GM20000 (cell line): ENCODE measurements at places on chromosomes 7 and 10.
A peak's percentile ranks its signal among the peaks of the same experiment; 100 is the strongest.

GRCh38 chr7:109772161-109772560 is 1202.5 kb downstream of the DNAJB9 start:
- no peak for DNase-seq

DNA sequence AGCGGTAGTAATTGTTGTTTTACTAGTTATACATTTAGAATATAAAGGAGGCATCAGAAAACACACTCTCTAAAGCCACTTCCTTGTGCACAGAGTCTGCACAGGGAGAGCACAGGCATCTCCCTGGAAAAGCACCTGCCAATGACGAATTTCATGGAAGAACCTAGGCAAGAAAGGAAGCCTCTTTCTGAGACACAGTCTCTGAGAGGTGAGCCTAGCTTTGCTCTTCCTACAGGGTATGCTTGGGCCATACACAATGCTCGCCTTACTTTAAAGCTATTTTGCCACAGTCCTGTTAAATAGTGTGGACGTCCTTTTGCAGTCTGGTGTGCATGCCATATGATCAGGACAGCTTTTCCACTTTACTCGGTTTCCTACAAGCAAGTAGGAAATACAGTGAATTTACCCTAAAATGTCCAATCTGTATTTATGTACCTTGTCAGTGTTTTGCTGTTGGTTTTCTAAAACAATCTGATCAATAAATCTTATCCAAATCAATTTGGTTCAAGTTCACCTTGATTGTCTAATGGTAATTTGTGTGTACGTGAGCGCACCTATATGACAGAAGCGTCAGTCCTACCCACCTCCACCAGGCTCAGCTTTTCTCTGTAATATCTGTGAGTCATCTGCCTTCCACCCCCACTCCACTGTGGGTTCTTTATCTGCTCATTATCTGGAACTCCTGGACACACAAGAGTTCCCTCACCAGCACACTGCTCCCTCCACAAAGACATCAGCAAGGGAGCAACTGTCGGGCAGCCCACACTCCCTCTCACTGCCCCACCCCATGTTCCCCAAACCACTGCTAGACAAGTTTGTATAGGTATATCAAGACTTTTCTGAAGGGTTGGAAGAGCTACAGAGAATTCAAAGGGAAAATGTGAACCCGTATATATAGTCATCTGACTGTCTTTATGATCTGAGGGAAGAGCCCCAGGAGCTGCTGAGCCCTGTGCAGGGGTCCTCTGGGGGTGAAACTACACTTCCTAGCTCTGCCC is 65.2 kb downstream of the KLHDC10 start:
- no peak for DNase-seq

GRCh38 chr7:55192723-55193122 is 172.4 kb upstream of the LANCL2 start:
- no peak for DNase-seq

DNA sequence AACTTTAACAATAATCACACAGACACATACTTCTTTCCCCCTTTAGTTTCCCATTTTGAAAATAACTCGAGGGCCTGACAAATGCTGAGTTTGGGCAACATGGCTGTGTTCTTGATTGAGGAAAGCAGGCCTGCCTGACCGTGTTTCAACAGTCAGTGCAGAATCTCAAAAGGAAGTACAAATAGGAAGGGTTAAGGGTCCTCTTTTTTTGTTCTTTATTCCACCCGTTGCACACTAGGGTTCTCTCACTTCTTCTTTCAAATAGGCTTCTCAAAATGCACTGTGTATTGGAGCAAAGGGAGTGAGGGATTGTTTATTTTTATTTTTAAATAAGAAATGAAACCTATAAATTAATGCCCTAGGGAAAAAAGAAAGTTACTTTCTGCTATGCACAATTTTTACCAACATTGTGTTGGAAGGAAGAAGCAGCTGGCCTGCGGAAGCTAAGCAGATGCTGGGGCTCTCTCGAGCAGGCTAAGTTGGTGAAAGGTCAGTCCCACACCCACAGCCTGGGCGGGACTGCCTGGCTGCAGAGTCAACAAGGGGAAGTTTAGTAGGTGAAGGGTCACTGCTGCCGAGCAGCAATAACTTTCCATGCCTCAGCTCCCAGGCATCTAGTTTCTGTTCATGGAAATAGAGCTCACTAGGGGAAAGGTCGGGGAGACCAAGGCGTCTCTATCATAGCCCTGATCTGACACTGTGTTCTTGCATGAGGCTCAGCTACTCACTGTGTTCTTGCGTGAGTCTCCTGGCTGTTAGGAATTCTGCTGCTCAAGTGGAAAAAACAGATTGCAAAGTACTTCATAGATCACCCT is 12.2 kb upstream of the PDK4 start:
- peak; percentile 84 for DNase-seq

DNA sequence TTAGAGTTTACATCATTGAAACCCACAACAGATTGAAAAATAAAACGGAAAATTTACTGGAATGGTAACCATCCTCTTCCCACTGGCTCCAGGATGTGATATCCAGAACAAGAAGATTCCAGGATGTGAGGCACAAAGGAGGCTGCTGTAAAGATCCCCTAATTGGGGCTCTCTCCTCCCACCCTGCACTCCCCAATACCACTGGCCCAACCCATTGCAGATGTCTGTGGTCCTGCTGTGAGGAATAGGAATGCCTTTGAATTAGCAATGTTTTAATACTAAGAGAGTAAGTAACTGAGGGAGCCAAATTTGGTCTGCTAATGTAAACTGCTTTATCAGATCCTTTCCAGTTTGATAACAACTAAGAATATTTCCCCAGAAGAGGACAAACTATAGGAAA is 225.9 kb upstream of the INHBA start:
- DNase-seq = no peak

DNA sequence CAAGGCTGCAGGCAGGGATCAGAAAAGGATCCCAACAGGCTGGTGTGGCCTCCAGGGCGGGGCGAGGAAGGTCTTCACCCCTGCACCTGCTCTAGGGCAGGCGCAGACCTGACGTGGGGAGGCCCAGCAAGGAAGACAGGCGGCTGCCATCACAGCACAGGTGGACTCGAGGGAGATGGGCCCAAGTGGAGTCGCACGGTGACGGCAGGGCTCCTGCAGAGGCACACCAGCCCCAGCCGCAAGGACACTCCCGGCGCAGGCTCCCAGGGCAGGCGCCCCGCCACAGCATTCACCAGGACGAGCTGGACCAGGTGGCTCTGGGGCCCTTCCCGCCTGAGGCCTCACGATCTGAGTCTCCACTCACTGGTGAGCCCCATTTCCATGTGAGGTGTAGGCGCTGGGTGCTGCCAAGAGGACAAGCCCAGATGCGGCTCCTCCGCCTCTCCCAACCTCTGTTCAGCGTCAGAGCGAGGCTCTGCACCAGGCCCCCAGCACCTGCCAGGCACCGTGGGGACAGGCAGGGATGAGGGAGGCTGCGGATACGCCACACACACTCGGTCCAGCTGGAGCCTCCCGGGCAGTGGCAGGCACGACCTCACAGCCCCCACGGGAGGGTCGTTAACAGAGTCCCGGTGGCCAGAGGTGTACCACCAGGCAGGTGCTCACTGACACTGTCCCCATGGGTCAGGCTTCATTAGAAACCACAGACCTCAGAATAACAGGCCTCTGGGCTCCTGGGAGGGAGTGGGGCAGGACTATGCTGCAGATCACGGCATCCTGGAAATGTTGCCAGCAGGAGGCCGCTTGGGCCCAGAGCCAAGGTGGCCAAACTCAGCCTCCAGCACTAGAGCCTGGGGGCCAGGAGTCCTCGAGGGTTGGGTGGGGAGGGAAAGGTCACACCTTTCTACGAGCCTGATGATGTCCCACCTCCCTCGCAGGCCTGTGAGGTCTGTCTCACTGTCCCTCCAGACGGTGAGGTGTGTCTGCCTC is 111.6 kb downstream of the MAD1L1 start:
- no peak for DNase-seq

- DNase-seq = no peak
These were observed 83.1 kb upstream of the CHCHD3 start for GRCh38 chr7:133165001-133165400.

- DNase-seq = no peak
These were observed 225.8 kb downstream of the KCNMA1 start for GRCh38 chr10:77411805-77412204.

GRCh38 chr7:3591944-3592343 is 290.9 kb downstream of the SDK1 start:
- DNase-seq = no peak

GRCh38 chr10:97640868-97641811 is 669 bp downstream of the PI4K2A start:
- DNase-seq = peak; percentile 51

DNA sequence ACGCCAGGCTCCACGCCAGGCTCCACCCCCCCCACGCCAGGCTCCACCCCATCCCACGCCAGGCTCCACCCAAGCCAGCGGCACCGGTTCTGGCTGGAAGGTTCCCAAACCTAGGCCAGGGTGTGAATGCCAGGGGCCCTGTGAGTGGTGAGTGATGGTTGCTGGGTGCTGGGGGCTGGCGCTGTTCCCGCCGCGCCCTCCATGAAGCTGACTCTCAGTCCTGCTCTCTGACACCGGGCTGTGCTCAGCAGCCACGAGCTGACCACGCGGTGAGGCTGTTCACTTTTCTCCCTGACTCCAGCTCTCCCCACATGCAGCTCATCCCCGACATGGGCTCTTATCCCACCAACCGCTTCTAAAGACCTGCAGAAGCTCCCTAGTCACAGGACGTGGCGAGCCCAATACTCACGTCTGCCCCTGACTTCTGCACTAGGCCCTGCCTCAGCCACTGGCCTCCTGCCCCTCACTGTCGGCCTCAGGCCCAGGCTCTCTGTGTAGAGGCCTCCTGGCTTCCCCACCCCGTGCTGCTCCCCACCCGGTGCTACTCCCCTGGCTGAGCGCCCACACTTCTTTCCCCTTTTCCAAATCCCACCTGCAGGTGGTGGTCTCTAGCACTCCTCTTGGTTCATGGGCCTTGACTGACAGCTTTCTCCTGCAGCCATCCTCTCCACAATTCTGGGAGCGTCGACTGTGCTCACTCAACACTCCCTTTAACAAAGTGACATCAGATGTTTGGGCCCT is 603.0 kb downstream of the PTPRN2 start:
- DNase-seq = no peak

DNA sequence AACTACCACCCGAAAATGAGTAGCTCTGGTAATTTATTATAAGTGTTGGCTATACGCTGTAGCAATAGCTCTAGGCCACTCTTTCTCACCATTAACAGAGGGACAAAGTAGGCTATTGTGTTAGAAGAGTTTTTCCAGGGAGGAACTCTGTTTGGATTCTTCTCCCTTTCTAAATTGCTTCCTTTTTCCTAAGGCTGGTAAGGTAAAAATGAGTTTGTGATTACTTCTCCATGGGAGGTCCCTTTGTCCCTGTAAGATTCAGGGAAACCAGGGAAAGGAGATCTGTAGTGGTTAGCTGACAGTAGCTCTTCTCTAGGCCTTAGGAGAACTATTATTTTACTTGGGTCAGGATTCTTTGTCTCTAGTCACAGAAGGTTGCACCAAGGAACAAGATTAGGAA is 23.2 kb upstream of the SEMA3E start:
- no peak for DNase-seq

- DNase-seq = peak; percentile 51
These were observed 34.6 kb downstream of the ZEB1 start for GRCh38 chr10:31353574-31353973.

GRCh38 chr7:42886129-42886528 is 25.7 kb downstream of the C7orf25 start:
- no peak for DNase-seq

DNA sequence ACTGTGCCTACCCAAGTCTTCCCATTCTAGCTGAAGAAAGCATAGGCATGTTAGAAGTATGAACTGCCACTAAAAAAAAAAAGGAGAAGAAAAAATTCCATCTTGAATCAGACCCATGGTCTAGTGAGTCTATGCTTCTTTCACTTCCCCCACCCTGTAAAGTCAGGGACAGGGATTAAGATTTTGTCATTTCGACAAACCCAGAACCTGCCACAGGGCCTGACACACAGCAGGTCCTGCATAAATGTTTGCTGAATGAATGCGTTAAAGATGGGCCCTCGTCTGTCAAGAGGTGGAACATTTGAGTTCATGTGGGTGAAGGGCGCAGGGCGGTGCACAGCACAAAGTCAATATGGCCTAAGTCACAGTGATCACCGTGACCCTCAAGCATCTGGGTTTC is 4.9 kb downstream of the HIPK2 start:
- no peak for DNase-seq
